ENCODE measurements at places on chromosomes 3 and 15.

DNA sequence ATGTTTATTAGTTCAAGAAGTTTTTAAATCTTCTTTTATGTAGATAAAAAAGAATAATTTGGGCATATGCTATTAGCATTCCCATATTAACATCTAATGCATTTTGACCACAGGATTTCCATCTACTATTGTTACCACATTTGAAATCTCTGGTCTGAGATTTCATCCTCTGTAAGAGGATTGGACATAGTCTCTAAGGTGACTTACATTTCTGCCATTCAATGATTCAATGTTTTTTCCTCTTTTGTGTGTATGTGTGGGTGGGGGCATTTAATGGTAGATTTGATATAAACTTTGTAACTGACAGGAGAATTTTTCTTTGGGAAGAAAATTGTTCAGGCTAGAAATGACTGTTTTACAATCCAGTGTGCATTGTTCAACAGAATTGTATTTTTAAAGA, 307.3 kb upstream of the RBMS3 start:
- no peak for DNase-seq

GRCh38 chr3:139326707-139327106, 17.1 kb upstream of the MRPS22 start:
- no peak for DNase-seq

GRCh38 chr3:46895204-46895660, 17.7 kb downstream of the PTH1R start:
- DNase-seq = no peak

- no peak for DNase-seq
Observed at GRCh38 chr3:123586131-123586530, 1.3 kb upstream of the HACD2 start.

- DNase-seq = no peak
Observed at GRCh38 chr3:84547207-84547606, 411.6 kb upstream of the CADM2 start.

- DNase-seq = no peak
Observed at GRCh38 chr3:155252535-155252934, 40.9 kb downstream of the STRIT1 start.

All from cortex of kidney (tissue), 1 donor.